ENCODE measurements at places on chromosomes 3 and 15.

DNA sequence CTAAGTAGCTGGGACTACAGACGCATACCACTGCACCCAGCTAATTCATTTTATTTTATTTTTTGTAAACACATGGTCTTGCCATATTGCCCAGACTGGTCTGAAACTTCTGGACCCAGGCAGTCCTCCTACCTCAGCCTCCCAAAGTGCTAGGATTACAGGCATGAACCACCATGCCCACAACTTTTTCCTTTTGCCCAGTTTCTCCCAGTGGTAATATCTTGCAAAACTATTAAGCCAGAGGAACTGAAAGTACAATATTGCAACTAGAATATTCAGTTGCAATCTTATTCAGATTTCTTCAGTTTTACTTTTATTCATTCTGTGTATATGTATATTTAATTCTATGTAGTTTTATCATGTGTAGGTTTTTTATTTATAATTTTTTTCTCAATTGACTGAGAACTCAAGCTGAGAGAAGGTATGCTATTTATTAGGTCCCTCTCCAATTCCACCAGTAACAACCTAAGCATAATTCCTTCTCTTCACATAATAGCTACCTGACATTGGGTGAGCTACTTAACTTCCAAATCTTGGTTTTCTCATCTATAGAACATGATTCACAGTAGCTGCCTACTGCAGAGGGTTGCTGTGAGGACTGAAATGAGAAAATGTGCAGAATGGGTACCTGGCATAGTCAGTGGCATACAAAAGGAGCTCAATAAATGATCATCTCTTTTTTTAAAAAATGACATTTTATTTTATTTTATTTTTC, 30.8 kb downstream of the KLHL18 start:
- no peak for DNase-seq

GRCh38 chr3:183823963-183824362, 1.4 kb downstream of the MAP6D1 start:
- DNase-seq, result no peak

- no peak for DNase-seq
Observed at GRCh38 chr15:34606131-34606530, 22.7 kb upstream of the GOLGA8B start.

DNA sequence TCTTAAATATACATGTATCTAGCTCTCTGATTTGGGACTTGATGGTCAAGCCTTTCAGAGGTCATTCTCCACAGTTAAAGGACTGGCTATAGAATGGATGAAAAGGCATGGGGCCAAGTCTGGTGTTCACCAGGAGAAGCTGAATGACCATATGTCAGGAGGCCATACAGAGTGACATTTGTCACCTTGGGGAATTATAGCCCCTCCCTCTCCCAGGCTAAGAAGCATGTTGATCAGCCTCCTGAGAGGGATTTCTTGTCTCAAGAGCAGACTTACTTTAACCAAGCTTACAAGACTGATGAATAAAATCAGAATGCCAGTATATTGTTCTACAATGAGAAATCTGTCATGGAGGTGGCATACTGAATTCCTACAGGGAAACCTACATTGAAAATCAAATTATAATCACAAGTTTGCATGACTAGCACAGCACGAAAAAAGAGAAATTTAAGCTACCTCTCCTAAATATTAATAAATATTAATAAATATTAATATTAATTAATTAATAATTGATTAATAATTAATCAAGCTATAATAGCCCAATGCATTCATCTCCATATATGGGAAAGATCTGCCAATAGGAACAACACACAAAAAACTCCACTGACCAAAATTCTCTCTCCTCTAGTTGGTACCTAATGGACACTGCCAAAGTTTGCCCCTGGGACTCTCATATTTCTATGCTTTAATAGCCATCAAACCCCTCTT, 47.3 kb downstream of the ATP8B4 start:
- DNase-seq, result no peak

DNA sequence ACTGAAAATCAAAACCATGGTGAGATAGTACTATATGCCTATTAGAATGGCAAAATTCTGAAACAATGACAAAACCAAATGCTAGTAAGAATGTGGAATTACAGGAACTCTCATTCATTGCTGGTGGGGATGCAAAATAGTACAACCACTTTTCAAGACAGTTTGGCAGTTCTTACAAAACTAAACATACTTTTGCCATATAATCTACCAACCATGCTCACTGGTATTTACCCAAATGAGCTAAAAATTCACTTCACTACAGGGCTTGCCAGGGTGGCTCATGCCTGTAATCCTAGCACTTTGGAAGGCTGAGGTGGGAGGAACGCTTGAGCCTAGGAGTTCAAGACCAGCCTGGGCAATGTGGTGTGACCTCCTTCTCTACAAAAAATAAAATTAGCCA, 40.0 kb downstream of the MYO9A start:
- DNase-seq, result no peak

DNA sequence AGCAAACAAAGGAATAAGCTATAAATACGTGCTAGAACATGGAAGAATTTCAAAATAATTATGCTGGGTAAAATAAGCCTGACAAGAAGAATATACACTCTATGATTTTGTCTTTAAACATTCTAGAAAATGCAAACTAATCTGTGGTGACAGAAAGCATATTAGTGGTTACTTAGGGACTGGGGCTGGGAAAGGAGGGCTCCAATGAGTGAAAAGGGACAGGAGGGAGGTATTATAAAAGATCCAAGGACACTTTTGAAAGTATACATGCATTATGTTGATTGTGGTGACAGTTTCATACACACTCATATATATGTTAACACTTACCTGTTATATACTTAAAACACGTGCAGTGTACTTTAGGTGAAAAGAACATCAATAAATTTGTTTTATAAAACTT, 23.0 kb downstream of the MYH15 start:
- no peak for DNase-seq

- no peak for DNase-seq
Observed at GRCh38 chr3:56919797-56920195, 118.0 kb upstream of the ARHGEF3 start.

- DNase-seq, result no peak
Observed at GRCh38 chr3:45795882-45796765, at the start of gene SLC6A20. Gene SLC6A20 (minus strand): TSS chr3:45796536. CDS start chr3:45796419, 117 bp downstream.

DNA sequence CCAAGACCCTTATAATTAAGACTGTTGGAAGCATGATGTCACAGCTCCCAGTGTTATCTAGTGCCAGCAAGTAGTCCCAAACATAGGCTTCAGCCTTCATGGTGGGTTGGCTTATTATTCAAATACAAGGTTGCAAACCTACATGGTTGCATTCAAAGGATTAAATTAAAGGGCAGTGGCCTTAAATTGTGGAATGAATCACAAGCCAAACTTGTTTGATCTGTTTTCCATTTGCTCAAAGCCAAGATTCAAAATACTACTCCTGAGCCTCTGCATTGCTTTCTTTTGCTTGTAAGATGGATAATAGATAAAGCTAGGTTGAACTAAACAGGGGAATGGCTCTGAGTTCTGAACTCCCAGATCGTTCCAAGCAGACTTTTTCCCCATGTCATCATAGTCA, 52.4 kb upstream of the GNB4 start:
- DNase-seq, result no peak

GRCh38 chr15:82698711-82699345, 10.8 kb downstream of the AP3B2 start:
- no peak for DNase-seq

GRCh38 chr3:113953677-113954076, 5.9 kb downstream of the ZDHHC23 start:
- DNase-seq, result no peak

GRCh38 chr15:91928675-91929074, 75.2 kb downstream of the SLCO3A1 start:
- DNase-seq, result no peak

DNA sequence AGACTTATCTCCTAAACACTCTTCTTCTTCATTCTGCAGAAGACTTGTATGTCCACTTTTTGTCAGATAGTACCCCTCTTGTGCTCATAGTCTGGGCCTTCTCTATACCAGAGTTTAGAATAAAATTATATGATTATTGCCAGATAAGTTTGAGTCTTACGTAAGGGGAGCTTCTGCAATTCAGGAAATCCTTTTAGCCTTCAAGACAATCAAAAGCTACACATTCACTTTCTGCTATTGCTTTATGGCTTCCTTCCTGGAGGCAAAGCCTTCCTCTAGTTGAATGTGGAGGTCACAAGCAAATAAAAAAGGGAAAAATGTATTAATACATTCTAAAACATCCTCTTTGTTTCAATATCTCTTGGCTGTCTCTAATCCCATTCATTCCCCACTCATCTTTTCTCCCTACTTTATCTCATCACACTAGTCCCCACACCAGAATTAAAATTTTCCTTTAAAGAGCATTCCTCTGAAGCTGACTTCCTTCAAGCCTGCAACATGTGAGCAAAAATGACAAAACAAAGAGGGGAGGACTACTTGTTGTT, 186.8 kb downstream of the CPNE4 start:
- DNase-seq, result no peak

Measured in dorsolateral prefrontal cortex (tissue), 122 donors.